ENCODE measurements at places on chromosomes 6 and 20.
A peak's percentile ranks its signal among the peaks of the same experiment; 100 is the strongest.

DNA sequence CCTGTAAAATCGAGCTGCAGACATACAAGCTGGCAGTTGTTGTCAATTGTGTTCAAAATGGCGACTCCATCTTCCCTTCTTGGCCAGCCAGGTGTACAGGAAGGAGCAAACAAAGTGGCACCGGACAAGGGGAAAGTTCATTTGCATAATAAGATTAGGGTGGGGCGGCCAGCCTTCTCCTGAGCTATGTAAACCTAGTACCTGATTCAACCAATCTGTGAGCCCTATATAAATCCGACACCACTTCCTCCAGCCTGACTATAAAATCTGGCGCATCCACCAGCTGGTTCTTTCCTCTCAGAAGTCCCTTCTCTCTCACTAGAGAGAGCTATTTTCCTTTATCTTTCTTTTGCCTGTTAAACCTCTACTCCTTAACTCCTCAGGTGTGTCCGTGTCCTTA lies 8.1 kb upstream of the HBS1L start:
- DNase-seq: no peak
- H3K4me1 ChIP-seq: peaks cover 9% of the 10 kb centered on the region
- no peak overlapping the region for H3K27ac ChIP-seq
- H3K36me3 ChIP-seq: no peaks in the 10 kb centered on the region
- H3K4me3 ChIP-seq: no peak overlapping the region
- no peaks in the 10 kb centered on the region for H3K27me3 ChIP-seq

- H3K36me3 ChIP-seq: no peaks in the 10 kb centered on the region
- H3K27ac ChIP-seq: no peak overlapping the region
- peaks cover 37% of the 10 kb centered on the region for H3K27me3 ChIP-seq
- H3K4me1 ChIP-seq: no peaks in the 10 kb centered on the region
Observed at GRCh38 chr6:165663736-165664558, 906 bp upstream of the PDE10A start.

GRCh38 chr6:89708316-89708715 lies 69.8 kb upstream of the LYRM2 start:
- H3K4me3 ChIP-seq: no peak overlapping the region
- DNase-seq: no peak
- no peak overlapping the region for H3K27ac ChIP-seq
- H3K27me3 ChIP-seq: no peaks in the 10 kb centered on the region

- no peaks in the 10 kb centered on the region for H3K36me3 ChIP-seq
- H3K4me1 ChIP-seq: peaks cover 11% of the 10 kb centered on the region
- DNase-seq: no peak
- H3K4me3 ChIP-seq: no peak overlapping the region
- H3K27me3 ChIP-seq: no peaks in the 10 kb centered on the region
- H3K27ac ChIP-seq: no peak overlapping the region
Observed at GRCh38 chr6:139570166-139570565, 195.7 kb upstream of the CITED2 start.

DNA sequence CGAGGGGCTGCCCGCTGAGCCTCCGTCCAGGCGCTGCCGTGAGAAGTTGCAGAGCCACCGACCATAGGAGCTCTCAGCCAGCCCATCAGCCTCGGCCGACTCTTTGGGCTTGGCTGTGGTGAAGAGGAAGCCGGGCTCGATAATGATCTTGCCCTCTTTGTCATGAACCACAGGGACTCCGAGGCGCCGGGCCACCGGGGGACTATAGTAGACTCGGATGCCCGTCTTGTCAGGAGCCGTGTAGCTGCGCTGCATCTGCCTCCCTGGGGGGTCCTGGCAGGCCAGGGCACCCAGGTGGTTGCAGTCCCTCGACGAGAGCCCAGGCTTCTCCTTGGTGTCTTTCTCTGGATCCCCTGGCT lies 20.5 kb upstream of the DSN1 start:
- H3K4me1 ChIP-seq: no peaks in the 10 kb centered on the region
- no peaks in the 10 kb centered on the region for H3K36me3 ChIP-seq
- H3K27me3 ChIP-seq: peaks cover 2% of the 10 kb centered on the region
- DNase-seq: no peak
- no peak overlapping the region for H3K4me3 ChIP-seq

GRCh38 chr6:76451926-76452709 lies 379.7 kb upstream of the IMPG1 start:
- no peaks in the 10 kb centered on the region for H3K4me1 ChIP-seq
- no peak overlapping the region for H3K4me3 ChIP-seq
- H3K27ac ChIP-seq: no peak overlapping the region
- H3K27me3 ChIP-seq: no peaks in the 10 kb centered on the region
- no peaks in the 10 kb centered on the region for H3K36me3 ChIP-seq

DNA sequence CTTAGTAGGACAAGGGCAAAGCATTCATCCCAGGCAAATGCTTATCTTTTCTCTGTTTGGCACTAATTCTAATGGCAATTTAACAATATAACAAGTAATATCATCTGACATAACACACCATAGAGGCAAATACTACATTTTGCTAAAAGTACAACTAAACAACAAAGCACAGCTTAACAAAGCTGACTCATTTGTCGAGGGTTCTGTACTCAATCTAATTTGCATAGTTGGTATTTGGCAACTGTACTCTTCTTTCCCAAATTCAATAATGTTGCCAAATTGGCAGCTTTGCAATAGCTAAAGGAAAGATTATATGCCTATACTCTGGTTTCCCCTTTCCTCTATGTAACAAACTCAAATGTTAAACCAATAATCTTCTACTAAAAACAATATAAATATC lies 461.0 kb downstream of the PKHD1 start:
- no peak overlapping the region for H3K4me3 ChIP-seq
- H3K4me1 ChIP-seq: no peaks in the 10 kb centered on the region
- H3K36me3 ChIP-seq: no peaks in the 10 kb centered on the region
- no peak overlapping the region for H3K27ac ChIP-seq
- no peaks in the 10 kb centered on the region for H3K27me3 ChIP-seq

GRCh38 chr20:21640556-21640955 lies 64.9 kb upstream of the PAX1 start:
- H3K4me3 ChIP-seq: no peak overlapping the region
- H3K27ac ChIP-seq: no peak overlapping the region
- H3K36me3 ChIP-seq: peaks cover 4% of the 10 kb centered on the region

- no peak for DNase-seq
- H3K27ac ChIP-seq: no peak overlapping the region
- peaks cover 10% of the 10 kb centered on the region for H3K4me1 ChIP-seq
- H3K27me3 ChIP-seq: peaks cover 11% of the 10 kb centered on the region
Observed at GRCh38 chr6:108735310-108736001, 112.8 kb upstream of the ARMC2 start.

GRCh38 chr20:48995589-48995988 lies 50.5 kb upstream of the CSE1L start:
- no peaks in the 10 kb centered on the region for H3K4me1 ChIP-seq
- DNase-seq: no peak
- no peak overlapping the region for H3K4me3 ChIP-seq
- no peak overlapping the region for H3K27ac ChIP-seq

- H3K27me3 ChIP-seq: no peaks in the 10 kb centered on the region
- DNase-seq: no peak
- no peak overlapping the region for H3K4me3 ChIP-seq
Observed at GRCh38 chr20:25574411-25574810, 10.9 kb downstream of the NINL start.

GRCh38 chr6:136333824-136334464 lies 44.3 kb upstream of the BCLAF1 start:
- H3K4me1 ChIP-seq: no peaks in the 10 kb centered on the region
- H3K27ac ChIP-seq: no peak overlapping the region
- no peaks in the 10 kb centered on the region for H3K36me3 ChIP-seq
- no peak for DNase-seq

GRCh38 chr6:41370488-41371111 lies 35.2 kb downstream of the NCR2 start:
- H3K4me1 ChIP-seq: peaks cover 35% of the 10 kb centered on the region
- H3K36me3 ChIP-seq: no peaks in the 10 kb centered on the region
- peaks cover 66% of the 10 kb centered on the region for H3K27me3 ChIP-seq
- DNase-seq: no peak
- no peak overlapping the region for H3K27ac ChIP-seq
- H3K4me3 ChIP-seq: no peak overlapping the region

DNA sequence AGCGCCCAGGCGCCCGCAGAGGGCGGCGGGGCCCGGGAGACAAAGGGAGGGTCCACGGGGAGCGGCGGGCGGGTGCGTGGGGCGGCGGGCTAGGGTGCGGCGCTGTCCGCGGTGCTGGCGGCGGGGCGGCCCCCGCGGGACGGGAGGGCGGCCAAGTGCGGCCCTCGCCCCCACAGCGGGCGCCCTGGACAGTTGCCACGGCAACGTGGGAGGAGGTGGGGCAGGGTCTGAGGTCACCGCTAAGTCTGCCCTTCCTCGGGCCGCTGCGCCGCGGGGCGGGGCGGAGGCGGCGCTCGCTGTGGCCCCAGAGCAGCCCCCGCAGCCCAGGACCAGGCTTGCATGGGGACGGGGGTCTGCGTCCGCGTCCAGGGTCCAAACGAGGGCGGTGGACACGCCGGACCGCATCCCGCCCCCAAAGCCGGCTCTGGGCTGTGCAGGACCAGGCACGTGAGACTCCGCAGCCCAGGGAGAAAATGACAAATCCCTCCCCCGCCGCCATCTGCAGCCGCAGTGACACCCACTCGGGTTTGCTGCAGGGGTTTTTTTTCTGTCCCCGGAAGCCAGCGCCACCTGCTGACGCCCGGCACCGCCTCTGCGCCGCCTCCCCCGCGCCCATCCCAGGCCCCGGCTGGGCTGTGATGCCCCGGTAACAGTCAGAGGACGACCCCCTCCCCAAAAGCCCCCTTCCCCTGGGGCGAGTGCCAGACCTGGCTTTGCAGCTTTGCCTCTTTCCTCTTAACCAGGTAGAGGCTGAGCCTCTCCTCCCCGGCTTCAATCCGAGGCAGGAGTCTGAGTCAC lies 36.8 kb downstream of the YTHDF1 start:
- no peaks in the 10 kb centered on the region for H3K36me3 ChIP-seq
- peaks cover 13% of the 10 kb centered on the region for H3K4me1 ChIP-seq
- H3K27ac ChIP-seq: no peak overlapping the region
- peak; percentile 78 for DNase-seq

DNA sequence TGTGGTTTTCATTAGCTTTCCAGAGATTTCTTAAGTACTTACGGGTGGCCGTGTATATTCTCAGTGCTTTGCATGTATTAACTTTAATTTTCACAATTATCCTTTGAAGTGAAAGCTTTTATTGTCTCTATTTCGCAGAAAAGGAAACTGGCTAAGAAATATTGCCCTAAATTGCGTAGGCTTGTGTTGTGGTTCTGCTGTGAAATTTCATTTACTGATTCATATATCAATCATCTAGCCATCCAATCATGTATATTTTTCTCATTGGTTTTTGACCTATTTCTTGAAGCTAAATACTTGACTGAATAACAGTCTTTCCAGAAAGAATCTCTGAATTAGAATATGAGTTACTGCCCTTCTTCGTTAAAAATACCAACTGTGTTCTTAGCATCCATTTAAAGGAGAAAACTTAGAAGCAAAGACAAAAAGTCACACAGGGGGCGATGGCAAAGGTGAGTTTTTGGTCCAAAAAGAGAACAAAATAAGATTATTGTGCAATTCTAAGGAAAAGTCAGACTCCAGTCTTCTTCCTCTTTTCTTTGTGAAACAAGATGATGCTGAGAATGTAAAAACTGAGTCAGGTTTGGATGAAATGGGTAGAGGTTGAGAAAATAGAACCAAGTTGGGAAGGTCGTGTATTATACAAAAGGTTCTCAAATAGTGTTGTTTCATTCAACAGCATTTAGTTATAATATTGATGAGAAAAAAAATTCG lies 1.4 kb downstream of the CYB5R4 start:
- peak overlapping the region; percentile 99 for H3K4me3 ChIP-seq
- H3K36me3 ChIP-seq: peaks cover 19% of the 10 kb centered on the region
- H3K27me3 ChIP-seq: peaks cover 2% of the 10 kb centered on the region
- H3K27ac ChIP-seq: peak overlapping the region; percentile 87
- H3K4me1 ChIP-seq: peaks cover 30% of the 10 kb centered on the region

- DNase-seq: no peak
- H3K36me3 ChIP-seq: no peaks in the 10 kb centered on the region
- H3K27ac ChIP-seq: no peak overlapping the region
- no peaks in the 10 kb centered on the region for H3K27me3 ChIP-seq
- H3K4me3 ChIP-seq: no peak overlapping the region
Observed at GRCh38 chr6:47407300-47408281, 70.0 kb upstream of the CD2AP start.

- H3K27ac ChIP-seq: peak overlapping the region; percentile 80
- H3K27me3 ChIP-seq: no peaks in the 10 kb centered on the region
- DNase-seq: no peak
- H3K4me1 ChIP-seq: peaks cover 45% of the 10 kb centered on the region
Observed at GRCh38 chr20:53834749-53835148, 235.6 kb downstream of the BCAS1 start.

- peak overlapping the region; percentile 97 for H3K27ac ChIP-seq
- H3K4me3 ChIP-seq: peak overlapping the region; percentile 80
- DNase-seq: no peak
Observed at GRCh38 chr6:24927985-24928745, 7.6 kb downstream of the RIPOR2 start.

DNA sequence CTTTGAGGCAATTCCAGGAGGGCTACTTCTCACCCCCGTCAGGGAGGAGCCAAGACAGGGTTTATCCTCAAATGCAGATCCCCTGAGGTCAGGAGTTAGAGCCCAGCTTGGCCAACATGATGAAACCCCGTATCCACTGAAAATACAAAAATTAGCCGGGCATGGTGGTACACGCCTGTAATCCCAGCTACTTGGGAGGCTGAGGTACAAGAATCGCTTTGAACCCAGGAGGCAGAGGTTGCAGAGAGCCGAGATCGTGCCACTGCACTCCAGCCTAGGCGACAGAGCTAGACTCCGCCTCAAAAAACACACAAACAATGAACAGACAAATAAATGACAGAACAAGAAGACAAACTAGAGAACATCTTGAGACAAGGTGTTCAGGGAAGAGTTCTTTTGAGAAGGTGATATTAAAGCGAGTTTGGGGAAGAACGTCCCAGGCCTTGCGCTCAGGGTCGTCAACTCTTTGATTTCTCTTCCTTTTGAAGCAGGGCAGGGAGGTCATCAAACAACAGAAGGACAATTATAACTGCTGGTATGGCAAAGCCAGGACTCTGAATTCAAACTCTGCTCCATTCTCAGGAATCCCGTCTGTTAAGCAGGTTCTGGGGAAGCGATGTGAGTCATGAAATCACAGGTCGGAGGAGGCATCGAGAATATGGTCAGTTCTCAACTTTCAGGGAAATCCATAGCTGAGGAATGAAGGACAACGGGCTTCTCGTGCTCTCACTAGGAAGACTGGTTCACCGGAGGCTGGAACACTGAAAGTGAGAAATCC lies 1.4 kb upstream of the RALY start:
- DNase-seq: peak; percentile 23
- H3K27ac ChIP-seq: peak overlapping the region; percentile 98
- peaks cover 15% of the 10 kb centered on the region for H3K36me3 ChIP-seq
- no peaks in the 10 kb centered on the region for H3K27me3 ChIP-seq
- H3K4me3 ChIP-seq: peak overlapping the region; percentile 91

DNA sequence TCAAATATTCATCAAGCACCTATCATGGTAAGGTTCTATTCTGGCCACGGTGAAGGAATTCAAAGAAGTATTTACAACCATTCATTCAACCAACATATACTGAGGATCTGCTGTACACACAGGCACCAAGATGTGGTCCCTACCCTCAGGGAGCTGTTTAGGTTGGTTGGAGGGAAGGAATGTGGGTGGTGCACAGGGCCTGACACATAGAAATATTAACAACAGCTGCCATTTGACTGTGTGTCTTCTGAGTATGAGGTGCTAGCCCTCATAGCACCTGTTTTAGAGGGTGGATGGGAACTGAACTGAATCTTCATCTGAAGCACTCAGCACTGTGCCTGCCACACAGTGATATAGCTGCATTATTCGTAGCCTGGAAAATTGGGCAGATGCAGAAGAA lies 7.3 kb downstream of the SNPH start:
- H3K4me1 ChIP-seq: peaks cover 4% of the 10 kb centered on the region
- no peaks in the 10 kb centered on the region for H3K27me3 ChIP-seq
- DNase-seq: no peak
- no peaks in the 10 kb centered on the region for H3K36me3 ChIP-seq
- no peak overlapping the region for H3K4me3 ChIP-seq
- no peak overlapping the region for H3K27ac ChIP-seq

Measured in activated CD4-positive, alpha-beta memory T cell treated with anti-CD3 and anti-CD28 coated beads for 36 hours (primary cell).